Activated CD4-positive, alpha-beta memory T cell treated with anti-CD3 and anti-CD28 coated beads for 36 hours (primary cell): ENCODE measurements at places on chromosomes 7 and 10. TPM values are rescaled to one million over a fixed set of nuclear protein-coding genes. Genes with fewer than 3 reads are reported as not detected.

GRCh38 chr7:102275123-102275703 is 11.5 kb upstream of the SH2B2 start:
- DNase-seq: no peak

- DNase-seq: peak; percentile 43
Observed at GRCh38 chr10:43076876-43077420, at the start of gene RET. Gene RET, plus strand, starts transcription at chr10:43077069. Its CDS starts 190 bp downstream, at chr10:43077259.

- DNase-seq: no peak
Observed at GRCh38 chr7:37488163-37488764, 39.6 kb upstream of the ELMO1 start.

DNA sequence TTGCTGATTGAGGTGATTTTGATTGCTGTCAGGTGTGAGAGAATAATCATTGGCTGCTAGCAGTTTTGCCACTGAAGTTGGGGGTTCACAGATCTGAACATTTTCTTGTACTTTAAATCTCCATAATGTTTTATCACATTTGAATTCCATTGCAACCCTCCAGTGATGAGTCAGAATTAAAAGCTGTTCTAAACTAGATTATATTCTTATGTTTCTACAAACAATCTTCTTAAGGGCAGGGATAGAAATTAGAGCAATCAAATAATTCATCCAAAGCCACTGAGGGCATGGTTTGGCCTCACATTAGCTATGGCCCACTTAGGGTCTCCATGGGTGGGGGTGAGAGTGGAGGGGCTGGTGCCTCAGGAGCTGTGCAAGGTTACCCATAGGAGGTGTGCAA is 53.0 kb upstream of the RPA3 start:
- no peak for DNase-seq

GRCh38 chr7:158649279-158649678 is 55.3 kb downstream of the NCAPG2 start:
- DNase-seq: no peak

DNA sequence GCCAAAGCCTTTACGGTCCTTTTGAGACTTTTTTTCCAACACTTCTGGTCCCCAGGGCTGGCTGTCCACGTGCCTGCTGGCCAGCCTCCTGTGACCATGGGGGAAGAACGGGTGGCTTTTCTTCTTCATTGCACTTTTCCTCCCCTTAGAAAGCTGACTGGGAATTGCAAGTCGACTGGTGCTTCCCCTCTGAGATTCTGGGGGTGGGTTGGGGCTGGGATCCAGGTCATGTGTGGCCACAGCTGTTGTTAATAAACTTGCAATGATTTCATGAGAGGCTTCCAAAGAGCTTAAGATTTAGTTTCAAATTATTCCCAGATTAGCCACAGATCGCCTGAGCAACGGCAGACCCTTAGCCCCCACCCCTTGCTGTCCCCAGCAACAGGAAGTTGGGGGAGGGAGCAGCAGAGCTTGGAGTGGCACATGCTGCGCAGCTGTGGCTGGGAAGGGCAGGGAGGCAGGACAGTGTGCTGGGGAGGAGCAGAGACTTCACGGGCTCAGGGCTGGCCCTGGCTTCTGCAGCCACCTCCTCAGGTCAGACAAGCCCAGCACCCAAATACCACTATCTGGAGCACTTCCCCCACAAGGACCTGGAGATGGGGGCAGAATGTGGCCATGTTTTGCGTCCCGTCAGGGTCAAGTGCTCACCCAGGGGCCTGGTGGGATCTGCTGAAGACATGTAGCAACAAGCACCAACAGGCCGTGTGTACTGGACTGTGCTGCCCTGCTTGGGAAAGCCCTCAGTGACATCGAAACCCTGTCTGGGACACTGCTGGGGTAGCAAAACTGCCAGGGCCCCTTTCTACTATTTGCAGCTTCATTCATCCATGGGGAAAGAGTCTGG is 147.1 kb downstream of the RNF216 start:
- DNase-seq: no peak

GRCh38 chr7:45919993-45920459 is 1.0 kb downstream of the IGFBP3 start:
- no peak for DNase-seq

DNA sequence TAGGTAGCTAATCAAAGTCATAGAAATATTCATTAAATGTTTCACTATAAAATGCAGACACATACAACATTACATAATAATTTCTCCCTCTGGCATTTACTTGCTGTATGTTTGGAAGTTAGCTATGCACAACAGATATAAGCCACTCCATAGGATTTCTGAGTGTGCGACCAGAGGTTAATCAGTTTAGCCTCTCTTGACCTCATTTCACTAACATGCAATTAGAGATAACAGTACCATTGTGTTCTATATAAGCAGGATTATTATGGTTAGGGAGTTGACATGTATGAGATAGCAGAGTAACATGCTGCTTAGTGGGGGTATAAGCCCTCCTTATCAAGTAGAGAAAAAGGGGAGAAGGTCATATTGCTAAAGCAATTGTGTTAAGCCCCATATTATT is 26.4 kb downstream of the GLUD1 start:
- DNase-seq: no peak

DNA sequence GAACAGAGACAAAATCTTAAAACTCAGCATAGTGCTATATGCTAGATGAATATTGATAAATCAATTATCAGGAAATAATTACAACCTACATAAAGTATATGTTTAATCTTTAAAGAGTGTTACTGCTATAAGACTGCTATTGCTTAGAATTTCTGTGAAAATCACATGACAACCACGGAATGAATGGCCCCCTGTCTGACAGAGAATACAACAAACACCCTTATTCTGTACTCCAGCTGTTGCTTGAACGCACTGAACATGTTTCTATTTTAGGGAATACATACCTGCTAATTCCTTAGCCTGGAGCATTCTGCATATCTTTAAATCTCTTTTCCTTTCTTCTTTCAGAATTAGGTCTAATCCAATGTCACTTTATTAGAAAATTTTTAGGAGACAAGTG is 452.4 kb upstream of the PHF14 start:
- no peak for DNase-seq

- DNase-seq: no peak
Observed at GRCh38 chr7:99557196-99557607, 1.2 kb upstream of the ZNF655 start.

GRCh38 chr7:5870311-5870710 is 10.3 kb upstream of the OCM start:
- DNase-seq: no peak

DNA sequence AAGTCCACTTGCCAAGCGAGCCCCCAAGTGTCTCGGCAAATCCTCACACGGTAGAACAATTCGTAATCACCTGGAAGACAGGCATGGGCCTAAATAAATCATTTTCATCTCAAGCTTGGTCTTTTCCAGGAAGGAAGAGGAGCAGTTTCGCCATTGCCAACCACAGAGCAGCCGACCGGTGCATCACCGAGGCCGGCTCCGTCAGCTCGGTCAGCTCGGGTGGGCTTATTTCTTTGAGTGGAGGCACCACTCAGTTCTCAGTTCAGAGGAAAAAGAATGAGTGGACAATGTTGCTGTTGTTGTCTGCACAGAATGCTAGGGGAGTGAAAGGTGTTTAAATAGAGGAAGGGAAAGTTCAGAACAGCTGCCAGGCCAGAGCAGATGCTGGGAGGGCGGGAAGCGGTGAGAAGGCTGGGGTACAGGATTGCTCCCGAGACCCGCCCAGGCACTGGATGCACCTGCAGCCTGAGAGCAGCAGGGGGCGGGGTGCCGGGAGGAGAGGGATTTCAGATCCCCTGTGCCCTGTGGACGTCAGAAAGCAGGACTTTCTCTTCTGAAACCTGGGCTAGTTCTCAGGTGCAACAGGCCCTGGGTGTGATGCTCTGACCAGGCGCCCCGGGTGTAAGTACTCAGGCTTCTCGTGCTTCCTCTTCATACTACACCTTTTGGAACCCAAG is 17.7 kb upstream of the IGFBP3 start:
- no peak for DNase-seq

DNA sequence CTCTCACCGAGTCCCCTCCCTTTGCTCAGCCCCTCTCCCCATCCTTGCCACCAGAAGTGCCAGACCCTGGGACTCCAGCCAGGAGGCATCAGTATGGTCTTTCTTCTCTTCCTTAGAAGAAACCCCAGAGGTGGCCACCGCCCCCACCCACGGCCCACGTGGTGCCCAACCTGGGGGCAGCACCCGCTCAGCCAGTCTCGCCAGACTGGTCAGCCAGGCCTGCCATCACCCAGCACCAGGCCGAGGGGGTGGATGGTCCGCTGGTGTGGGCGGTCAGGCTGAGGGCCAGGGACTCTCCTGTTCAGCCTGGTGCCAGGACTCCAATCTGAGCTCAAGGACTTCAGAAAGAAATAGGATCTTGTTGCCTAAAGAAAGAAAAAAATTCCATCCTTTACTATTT is 5.8 kb upstream of the CLDN4 start:
- no peak for DNase-seq

IDI2 gene
- not detected for total RNA-seq

ASAH2 gene
- total RNA-seq: 3.3 TPM

FRMD4A gene
- 1.7 TPM for total RNA-seq

SPDYE2 gene
- not detected for total RNA-seq

NUTM2E gene
- total RNA-seq: not detected

DENND2A gene
- not detected for total RNA-seq
